ENCODE measurements at places on chromosomes 4 and X. TPM values are rescaled to one million over a fixed set of nuclear protein-coding genes. Genes with fewer than 3 reads are reported as not detected.

The ZMAT1 gene
- 2.2 TPM for total RNA-seq

The SMIM10L2A gene
- total RNA-seq = 0.38 TPM

The TMEM271 gene
- total RNA-seq = not detected

The PRKG2 gene
- total RNA-seq = 0.09 TPM

The DCAF4L1 gene
- total RNA-seq = 0.09 TPM

The PDE5A gene
- total RNA-seq = 2.6 TPM

The VGLL1 gene
- total RNA-seq = not detected

The GAGE12F gene
- total RNA-seq = not detected
